Stimulated activated CD4-positive, alpha-beta T cell treated with anti-CD3 and anti-CD28 coated beads, Interleukin-15, amount 100 ng/mL, for 1 hour (primary cell): ENCODE measurements at places on chromosomes 7 and 10.

DNA sequence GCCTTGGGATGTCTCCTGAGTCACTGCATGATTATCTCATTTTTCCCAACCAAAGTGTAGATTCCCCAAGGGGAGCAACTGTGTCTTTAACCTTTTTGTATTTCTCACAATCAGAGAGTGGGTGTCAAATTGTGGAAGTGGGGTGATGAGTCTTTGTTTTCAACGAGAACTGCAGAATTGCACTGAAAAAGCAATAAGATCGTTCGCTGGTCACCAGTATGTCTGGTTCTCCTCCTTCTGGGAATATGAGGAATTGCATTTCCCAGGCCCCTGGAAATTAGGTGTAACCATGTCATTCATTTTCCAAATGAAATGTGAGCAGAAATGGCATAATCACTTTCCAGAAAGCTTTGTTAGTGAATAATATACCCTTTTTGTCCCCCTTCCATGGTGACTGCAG is 326.9 kb downstream of the GPAM start:
- no peak for DNase-seq

DNA sequence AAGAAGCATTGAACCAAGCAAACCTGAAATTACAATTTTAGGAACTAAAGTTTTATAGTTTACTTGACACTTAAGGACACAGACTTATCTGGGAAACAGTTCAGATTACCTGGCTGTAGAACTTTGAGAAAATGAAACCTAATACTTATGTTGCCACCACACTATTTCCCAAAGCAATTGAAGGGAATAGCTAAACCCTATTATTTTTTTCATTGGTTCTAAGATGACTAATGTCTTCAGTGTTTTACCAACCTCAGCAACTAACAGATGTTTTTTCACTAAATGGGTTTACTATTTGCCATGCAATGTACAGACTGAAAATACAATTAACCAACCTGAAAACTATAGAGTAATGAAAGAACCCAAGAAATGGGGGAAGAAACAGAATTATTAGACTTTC is 689.6 kb downstream of the SORCS1 start:
- no peak for DNase-seq

GRCh38 chr10:128063736-128064107 is 62.5 kb downstream of the MKI67 start:
- DNase-seq, result no peak

DNA sequence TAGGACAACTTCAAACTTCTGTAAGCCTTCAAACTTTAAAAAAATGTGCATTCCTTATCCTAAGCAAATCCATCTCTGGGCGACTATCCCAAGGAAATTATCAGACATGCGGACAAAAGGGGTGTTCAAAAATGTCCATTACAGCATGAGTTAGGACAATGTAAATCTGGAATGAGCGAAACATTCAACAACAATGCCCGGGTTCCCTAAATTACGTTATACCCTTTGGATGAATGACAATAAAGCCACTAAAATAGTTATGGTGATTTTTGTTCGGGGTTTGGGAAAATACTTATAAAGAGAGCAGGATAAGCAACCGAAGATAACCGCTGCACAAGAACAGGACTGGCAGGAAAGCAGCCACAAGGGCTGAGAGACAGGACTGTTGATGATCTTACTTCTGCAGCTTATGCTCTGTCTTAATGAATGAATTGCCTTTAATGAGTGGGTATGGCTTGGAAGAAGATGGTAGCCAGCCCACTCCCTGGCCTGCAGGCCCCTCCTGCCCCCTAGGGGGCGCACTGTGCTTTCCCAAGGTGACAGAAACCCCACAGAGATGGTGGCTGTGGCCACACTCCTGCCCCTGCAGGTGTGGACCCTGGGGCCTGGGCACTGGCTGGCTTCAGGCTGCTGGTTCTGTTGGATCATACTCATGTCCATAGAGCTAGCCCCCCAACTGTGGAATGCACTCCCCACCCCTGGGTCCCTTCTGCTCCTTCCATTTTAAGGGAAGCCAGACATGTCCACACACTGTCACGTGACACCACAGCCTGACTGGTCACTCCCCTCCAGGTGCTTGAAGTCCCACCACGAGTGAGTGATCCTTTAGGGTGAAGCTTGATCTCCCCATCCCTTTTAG is 45.0 kb downstream of the ZCCHC24 start:
- DNase-seq, result no peak

GRCh38 chr7:132646052-132646451 is 69.8 kb upstream of the PLXNA4 start:
- no peak for DNase-seq

- DNase-seq, result no peak
Measured at GRCh38 chr7:85237721-85238120, 50.9 kb upstream of the SEMA3D start.

DNA sequence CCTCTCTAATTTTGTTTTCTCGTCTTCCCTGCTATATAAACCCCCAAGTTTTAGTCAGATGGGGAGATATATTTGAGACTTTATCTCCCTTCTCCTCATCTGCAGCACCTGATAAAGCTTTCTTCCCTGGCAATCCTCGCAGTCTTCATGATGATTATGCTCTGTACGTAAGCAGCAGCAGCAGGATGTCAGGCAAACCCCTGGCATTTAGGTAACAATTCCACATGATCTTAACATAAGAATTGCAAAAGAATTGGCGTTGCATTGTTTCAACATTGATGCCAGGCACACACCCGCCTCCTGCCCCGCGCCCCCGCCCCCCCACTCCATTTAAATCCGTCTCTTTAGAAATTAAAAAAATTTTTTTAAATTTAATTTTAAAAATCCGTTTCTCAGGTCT is 6.1 kb downstream of the PKD1L1 start:
- no peak for DNase-seq

GRCh38 chr7:128938544-128939074 is 882 bp downstream of the IRF5 start:
- DNase-seq, result no peak

DNA sequence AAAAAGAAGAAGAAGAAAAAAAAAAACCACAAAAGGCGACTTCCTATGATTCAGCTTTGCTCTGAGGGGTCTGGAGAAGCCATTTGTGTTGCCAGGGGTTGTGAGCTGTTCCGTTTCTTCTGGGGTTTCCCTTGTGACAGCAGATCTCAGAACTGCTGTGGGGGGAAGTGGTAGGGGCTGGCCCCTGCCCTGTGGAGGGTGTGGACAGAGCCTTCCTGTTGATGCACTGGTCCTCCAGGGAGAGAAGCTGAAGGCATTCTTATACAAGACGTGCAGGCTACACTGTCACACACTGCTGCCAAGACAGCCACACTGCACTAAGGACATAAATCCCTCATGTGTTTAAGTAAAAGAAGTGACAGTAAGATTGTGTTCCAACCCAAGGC is 17.3 kb upstream of the CSGALNACT2 start:
- DNase-seq, result no peak

DNA sequence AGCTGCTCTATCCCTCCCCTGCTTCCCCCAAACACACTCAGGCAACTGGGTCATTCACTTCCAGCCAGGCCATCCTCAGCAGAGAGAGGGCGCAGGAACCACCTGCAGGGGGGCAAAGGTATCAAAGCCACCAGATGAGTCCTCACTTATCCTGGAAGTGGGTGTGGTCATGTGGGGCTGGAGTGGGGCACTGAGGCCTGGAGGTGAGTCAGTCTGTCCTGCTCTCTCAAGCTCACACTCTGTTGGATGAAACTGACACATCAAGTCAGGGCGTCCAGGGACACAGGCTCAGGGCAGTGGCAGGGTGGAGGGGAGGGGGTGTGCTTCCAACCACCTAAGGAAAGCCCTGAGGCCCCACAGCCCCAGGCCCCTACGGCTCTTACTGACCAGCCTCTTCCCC is 8.0 kb upstream of the ELFN1 start:
- no peak for DNase-seq

GRCh38 chr10:70333268-70333667 is 49.2 kb downstream of the LRRC20 start:
- no peak for DNase-seq
